ENCODE measurements at places on chromosomes 16 and 17.

GRCh38 chr17:73160980-73161630, 3.7 kb upstream of the SSTR2 start:
- DNase-seq: no peak

DNA sequence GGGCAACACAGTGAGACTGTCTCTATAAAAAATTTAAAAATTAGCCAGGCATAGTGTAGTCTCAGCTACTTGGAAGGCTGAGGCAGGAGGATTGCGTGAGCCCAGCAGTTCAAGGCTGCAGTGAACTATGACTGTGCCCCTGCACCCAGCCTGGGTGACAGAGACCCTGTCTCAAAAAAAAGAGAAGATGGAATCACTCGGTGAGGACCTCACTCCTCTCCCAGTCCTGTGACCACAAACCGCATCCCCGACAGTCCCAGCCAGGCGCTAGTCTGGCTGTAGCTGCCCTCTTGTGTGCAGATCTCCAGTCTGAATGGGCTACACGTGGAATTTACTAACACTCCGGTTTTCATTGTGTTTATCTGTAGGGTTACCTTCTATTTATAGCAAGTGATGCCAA, 11.1 kb downstream of the DEXI start:
- no peak for DNase-seq

DNA sequence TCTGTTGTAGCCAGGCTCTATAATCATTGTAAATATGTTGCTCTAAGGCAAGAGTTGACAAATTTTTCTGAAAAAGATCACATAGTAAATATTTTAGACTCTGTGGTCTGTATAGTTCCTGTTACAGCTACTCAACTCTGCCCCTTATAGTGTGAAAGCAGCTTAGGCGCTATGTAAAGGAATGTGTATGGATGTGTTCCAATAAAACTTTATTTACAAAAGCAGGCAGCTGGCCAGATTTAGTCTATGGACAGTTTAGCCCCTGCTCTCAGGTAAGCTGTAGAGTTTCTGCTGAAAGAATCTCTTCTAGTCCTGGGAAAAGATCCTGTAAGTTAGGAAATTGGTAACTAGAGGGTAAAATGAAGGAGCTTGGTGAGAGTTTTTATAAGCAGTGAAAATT, 133.1 kb downstream of the SALL1 start:
- DNase-seq: no peak

- DNase-seq: no peak
Measured at GRCh38 chr16:28267356-28267755, 25.0 kb upstream of the SBK1 start.

- DNase-seq: no peak
Measured at GRCh38 chr16:87319011-87319410, 1.8 kb upstream of the C16orf95 start.

DNA sequence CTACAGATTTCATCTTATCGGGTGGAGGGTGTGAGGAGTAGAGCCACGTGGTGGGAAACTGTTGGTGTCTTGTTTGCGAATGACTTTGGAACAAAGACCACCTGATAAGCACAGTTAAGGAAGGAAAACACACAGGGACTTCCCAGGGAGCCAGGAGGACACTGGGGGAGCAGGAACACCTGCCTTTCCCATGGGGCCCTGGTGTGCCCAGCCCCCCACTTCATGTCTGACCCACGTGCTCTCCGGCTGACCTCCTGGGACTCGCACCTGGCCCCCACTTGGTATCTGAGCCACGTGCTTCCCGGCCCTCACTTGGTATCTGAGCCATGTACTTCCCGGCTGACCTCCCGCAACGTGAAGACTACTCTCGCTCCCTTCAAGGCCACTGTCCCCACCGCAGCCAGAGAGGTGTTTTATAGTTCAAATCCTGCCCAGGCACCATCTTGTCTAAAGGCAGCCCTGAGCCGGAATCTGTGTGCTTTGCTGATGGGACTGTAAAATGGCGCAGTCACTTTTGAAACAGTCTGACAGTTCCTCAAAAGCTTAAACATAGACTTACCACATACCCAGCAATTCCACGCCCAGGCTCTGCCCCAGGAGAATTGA, 5.4 kb upstream of the CSNK1D start:
- no peak for DNase-seq

- DNase-seq: peak; percentile 76
Measured at GRCh38 chr16:11257131-11257938, 1.3 kb upstream of the SOCS1 start.

GRCh38 chr16:73013974-73014373, 34.0 kb downstream of the ZFHX3 start:
- no peak for DNase-seq

- DNase-seq: no peak
Measured at GRCh38 chr17:72461757-72462156, 340.9 kb downstream of the SOX9 start.

GRCh38 chr16:89484923-89485679, 5.3 kb downstream of the ANKRD11 start:
- no peak for DNase-seq

DNA sequence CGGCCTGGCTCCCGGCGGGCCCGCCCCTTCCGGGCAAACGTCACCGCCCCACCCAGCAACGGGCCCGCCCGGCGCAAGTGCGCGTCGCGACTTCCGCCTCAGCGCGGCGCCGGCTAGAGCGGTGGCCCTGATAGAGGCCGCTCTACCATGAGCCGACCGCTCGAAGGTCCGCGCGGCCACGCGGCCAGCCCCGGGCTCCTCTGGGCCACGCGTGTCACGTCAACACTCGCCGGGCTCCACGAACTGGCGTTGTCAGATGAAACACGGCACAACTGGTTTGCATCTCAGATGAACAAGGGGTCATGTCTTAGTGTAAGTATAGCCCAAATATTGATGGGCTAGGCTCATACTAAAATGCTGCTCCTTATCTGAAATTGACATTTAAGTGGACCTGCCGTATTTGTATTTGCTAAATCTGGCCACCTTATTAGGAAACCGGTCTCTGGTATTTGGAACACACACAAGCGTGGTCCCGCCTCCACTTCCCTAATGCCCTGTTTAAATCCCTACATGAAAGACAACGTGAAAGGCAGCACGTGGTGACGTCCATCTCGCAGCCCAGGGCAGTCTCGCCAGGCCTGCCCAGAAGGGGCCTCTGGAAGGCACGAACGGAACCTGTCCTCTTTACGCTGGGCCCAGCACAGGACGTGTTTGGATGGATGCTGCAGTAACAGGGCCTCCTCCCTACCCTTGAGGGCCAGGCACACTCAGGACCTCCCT, at the start of gene ZNF598:
Gene ZNF598 (minus strand): TSS at position 31 of the 720 bp plus-strand sequence.
- peak; percentile 88 for DNase-seq

DNA sequence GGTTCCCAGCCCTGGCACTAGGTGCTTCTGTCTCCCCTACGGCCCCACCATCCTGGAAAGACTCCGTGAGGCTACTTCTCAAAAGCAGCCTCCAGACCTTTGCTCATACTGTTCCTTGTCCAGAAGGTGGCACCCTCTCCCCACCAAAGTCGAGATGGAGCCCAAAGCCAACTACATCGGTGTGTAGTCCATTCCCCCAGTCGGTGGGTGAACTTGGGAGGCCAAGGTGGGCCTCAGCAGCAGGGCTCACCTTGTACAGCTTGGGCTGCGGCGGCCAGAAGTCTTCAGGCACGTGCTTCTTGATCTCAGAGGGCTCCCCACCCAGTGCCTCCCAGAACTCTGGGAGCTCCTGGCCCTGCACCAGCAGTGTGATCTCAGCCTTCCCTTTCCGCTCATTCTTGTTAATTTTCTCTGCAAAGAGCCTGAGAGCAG, 10.2 kb downstream of the FLII start:
- DNase-seq: peak; percentile 69

DNA sequence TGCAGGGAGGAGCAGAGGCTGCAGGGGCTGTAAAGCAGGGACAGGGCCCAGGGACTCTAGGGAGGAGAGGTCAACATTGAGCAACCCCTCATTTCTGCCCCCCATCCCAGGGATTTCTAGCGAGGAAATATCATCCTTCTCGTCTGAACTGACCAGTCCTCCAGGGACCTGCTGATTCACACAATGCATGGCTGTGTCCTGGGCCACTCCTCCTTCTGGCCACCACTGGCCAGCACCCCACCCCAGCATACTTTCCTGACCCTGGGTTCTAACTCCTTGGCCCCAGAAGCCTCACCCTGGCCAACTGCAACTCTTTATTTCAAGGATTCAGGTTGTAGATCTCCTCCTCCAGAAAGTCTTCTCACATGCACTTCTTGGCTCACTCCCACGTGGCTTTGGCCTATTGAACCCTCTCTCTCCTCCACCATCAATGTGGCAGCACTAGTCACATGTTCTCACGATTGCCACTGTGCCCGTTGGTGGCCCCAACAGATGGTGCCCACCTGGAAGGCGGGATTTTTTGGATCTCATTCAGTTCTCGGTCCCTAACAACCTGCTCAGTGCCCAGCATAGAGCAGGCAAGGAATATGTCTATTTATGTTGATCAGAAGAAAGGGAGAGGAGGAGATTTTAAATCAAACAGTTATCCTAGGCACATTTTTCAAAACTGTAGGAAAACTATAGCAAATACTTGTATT, 41.5 kb downstream of the CUEDC1 start:
- DNase-seq: no peak

DNA sequence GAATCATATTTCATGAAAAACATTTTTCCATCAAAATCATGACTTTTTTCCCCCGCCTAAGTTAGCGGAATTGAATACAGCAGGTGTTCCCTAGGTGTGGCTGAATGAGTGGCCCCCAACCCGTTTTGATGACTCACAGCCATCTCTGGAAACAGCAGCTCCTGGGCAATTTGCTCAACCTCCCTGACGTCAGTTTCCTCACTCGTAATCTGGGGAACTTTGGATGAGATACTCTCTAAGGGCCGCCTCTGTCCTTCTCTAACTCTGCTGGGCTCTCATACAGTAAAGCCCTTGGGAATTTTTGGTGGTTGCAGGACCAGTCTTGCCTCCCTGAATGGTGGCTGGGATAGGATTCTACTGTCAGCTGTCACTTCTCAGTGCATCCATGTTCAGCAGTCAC, 11.6 kb upstream of the NTN1 start:
- no peak for DNase-seq
